ENCODE measurements at places on chromosomes 5 and 9.

- no peak for DNase-seq
Observed at GRCh38 chr9:131397100-131397790, 3.4 kb downstream of the PRRC2B start.

DNA sequence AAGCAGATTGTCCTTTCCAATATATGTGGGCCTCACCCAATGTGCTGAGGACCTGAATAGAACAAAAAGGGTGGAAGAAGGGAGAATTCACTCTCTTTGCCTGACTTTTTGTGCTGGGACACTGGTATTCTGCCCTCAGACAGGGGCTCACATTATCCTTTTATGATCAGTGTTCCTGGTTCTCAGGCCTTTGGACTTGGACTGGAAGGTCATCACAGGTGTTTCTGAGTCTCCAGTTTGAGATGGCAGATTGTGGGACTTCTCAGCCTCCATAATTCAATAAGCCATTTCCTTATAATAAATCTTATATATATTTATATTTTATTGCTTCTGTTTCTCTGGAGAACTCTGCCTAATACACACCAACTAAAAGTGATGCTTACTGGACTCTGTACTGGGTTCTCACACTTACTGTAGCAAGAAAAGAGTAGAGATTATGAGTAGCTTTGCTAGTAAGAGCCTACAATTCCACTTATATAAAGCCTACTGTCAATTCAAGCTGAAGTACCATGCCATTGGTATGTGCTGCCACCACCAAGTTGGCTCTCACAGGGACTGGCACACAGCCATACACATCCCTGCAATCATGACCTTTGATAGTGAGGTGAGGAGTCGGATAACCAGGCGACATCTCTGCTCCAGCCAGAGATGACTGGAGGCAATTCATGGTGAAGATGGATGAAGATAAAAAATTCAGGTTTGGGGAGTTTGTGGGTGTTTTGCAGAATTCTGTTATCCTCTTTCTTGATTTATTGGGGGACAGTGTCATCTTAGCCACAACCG, 130.7 kb upstream of the NR3C1 start:
- no peak for DNase-seq

GRCh38 chr9:113018247-113018646, 6.3 kb upstream of the ZNF883 start:
- no peak for DNase-seq

DNA sequence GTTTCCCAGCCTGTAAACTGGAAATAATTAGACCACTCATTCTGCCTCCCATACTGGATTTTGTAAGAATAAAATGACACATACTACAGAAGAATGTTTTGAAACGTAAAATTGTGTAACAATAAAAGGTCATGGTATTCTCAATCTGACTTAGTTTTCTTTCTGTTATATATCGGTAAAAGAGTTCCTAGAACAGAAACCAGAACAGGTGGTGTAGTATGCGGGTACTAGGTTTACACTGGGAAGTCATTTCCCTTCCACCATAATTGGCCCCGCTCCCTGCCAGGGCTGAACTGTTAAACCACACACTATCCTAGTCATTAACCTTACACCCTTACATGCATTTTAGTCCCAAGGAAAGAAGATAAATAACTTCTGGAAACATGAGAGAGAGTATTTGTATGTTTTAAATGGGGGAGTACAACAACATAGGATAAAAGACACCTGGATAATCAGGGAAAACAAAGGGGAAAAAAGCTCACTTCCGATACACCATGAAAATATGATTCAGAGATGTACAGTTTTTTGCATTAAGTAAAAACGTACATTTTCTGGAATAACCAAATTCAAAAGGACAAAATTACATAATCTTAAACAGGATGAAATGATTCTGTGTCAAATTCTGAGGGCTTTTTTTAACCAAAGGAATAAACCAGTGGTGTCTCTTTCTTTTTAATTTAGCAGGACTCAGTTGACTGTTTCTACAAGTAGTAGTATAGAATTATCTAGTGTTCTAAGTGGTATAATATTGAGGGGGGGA, 199.7 kb downstream of the GLIS3 start:
- DNase-seq: no peak

- DNase-seq: no peak
Observed at GRCh38 chr9:21465859-21466518, 16.1 kb downstream of the IFNE start.

DNA sequence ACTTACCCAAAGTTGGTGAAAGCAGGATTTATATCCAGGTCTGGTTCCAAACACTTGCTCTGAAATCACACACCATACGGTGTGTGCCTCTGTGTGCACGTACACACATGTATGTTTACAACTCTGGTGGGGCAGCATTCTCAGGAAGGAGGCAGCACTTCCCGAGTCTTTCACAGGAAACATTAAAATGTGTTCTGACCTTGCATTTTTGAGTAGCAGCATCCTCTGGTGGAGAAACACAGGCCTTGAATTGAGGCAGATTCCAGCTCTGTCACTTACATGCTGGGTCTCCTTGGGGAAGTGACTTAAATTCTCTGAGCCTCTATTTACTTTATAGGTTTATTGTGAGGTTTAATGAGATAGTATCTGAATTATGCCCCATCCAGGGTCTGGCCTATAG, 126.4 kb downstream of the RGS3 start:
- no peak for DNase-seq

DNA sequence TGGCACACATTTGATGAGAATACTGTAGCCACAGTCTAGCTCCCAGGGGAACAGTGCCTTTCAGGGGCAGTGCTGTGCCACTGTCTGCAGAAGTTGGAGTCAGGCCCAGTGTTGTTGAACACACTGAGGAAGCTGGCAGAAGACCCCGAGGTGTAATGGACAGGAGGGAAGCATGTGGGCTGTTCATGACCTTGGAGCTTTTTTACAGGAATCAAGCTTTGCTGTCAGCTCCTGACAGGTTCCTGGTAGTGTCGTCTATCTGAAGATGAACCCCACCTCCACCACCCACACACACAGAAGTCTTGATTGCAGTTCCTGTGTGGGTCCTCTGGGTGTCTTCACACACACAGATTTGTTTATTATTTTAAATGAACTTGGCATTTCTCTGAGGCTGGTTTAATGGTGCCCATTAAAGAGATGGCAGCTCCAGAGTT, 40.3 kb upstream of the TNFAIP8 start:
- no peak for DNase-seq

DNA sequence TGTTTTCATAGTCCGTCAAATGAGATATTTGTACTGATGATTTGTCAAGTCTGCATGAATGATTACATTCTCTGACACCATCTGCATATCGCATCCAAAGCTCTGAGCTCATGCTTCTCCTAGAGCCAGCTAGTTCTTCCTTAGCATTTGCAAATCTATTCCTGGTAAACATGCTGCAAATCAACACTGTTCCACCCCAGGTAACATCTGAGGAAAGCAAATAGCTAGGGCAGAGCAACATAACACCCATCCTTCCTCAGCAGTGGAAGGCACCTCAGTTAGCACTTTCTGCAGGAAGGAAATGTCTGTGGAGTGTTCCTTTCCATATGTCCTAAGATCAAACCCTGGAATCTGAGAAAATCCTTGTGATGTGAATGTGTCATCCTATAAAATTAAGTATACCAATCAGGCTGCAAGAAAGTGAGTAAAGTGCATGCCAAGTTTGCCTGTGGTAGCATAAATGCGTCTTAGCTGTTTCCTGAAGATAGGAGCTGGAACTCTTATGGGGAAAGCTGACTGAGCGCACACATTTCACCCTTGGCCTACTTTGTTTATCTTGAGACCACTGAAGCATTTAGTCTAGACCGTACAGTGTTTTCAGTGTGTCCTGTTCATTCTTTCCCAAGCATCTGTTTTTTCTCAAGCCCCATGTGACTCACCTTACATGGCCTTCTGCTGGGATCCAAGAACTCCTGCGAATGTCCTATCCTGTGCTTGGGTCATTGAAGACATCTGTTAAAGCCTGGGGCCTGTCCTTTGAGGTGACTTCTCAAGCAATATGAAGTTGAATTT, 50.9 kb upstream of the STARD4 start:
- DNase-seq: no peak

GRCh38 chr9:28699632-28700031, 1126.4 kb upstream of the C9orf72 start:
- DNase-seq: no peak
